ENCODE measurements at places on chromosomes 12 and 14. TPM values are rescaled to one million over a fixed set of nuclear protein-coding genes. Genes with fewer than 3 reads are reported as not detected.

DNA sequence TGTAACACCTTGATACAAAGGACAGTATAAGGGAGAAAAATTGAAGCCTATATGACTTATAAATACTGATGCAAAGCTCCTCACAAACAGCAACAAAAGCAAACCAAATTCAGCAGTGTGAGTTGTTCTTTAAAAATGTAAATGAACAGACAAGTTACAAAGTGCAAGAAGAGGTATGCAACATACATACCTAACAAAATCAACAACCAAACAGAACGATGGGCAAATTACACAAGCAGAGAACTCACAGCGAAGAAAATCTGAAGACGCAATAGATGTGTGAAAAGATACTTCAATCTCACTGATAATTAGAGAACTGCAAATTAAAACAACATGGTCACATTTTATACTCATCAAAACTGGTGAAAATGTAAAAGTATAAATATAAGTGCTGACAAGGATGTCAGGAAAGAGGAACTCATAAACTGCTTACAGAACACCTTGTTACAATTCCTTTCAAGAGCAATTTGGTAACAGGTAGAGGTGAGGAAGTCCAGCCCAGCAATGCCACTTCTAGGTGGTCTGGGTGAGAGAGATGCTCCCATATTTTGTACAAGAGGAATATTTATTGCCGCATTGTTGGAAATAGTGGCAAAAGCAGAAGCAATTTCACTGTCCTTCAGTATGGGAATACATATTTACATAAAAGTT lies 47.3 kb downstream of the CORO1C start:
- no peak for DNase-seq

DNA sequence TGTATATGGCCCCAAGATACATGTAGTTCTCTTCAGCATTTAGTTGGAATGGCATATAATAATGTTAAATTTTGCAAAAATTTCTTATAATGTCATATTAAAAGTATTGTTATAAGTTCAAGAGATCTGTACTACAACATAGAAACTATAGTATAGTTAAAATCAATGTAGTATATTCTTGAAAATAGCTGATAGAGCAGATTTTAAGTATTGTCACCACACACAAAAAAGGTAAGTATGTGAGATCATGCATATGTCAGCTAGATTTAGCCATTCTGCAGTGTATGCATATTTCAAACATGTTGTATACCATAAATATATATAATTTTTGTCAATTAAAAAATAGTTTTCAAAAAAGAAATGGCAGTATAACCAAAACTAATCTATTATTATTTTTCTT lies 86.5 kb downstream of the PLBD1 start:
- no peak for DNase-seq

GRCh38 chr14:105161309-105161708 lies 7.3 kb downstream of the JAG2 start:
- DNase-seq, result no peak

The CIT gene
- 54.2 TPM for total RNA-seq

The CEBPE gene
- total RNA-seq, result not detected

All from HCT116 (cell line).